ENCODE measurements at places on chromosomes 3 and 15.

DNA sequence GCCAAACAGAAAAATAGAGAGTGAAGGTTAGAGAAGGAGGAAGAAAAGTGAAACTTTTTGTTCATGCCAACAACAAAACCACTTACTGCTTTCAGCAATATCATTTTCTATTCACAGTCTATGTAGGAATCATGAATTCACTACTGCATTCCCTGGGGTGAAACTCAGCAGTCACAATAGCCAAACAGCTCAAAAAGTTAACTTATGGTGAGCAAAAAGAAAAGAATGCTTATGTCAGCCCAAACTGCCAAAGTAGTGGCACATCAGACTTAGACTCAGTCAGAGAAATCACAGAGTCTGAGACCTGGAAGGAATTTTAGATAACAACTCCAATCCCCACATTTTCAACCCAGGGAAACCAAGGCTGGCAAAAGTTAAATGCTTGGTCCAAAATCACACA, 238.7 kb upstream of the TMCO5A start:
- DNase-seq, result peak; percentile 41

DNA sequence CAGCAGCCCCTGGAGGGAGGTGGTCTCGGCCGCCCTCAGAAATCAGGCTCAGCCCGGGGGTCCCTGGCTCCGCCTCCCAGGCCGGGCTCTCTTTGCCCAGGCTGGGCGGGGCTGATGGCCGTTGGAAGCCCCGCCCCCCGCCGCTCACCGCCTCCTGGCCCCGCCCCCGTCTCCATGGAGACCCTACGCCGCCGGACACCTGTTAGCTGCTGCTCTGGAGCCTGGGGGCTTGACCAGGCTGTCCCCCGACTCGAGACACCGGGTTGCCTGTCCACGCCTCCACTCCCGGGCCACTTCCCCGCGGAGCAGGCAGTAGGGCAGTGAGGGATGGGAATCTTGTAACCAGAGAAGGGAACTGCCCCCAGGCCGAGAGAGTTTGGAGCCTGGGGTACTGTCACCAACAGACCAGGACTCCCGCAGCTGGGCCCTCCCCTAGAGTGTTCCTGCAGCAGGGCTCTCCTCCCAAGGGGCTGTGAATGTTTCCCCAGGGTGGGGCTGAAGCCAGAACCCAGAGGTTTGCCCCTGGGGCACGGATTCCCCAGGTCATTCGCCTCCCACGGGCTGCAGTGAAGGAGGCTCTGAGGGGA, 27.8 kb upstream of the RPL32 start:
- no peak for DNase-seq

DNA sequence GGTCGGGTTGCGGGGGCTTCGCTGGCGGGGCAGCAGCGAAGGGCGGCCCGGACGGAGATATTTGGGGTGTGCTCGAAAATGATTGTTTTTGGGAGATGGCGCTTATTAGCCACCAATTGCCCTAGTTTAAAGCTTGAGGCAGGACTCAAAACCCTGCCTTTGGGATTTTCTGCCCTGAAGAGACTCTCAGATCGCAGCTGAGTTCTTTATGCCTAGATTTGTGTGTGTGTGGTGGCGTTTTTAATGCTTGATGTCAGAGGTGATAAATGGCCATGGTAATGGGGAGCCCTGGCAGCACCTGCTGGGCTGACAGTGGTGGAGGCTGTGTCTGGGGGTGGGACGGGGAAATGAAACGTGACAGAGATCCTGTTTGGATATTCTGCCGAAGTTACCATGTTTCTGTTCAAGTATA, 604 bp downstream of the KCTD6 start:
- no peak for DNase-seq

GRCh38 chr15:60396560-60396957, 1.2 kb downstream of the ANXA2 start:
- no peak for DNase-seq

- DNase-seq, result no peak
Measured at GRCh38 chr3:127651516-127652172, 21.1 kb upstream of the ABTB1 start.

GRCh38 chr3:35320646-35321407, 318.5 kb upstream of the ARPP21 start:
- no peak for DNase-seq

GRCh38 chr15:77251662-77252061, 168.2 kb downstream of the PEAK1 start:
- peak; percentile 25 for DNase-seq

GRCh38 chr3:110343376-110343775, 728.2 kb upstream of the NECTIN3 start:
- DNase-seq, result peak; percentile 24

- DNase-seq, result no peak
Measured at GRCh38 chr3:50807266-50807665, 132.5 kb downstream of the DOCK3 start.

- DNase-seq, result peak; percentile 94
Measured at GRCh38 chr3:30770387-30770786, 124.1 kb downstream of the GADL1 start.

GRCh38 chr3:197428117-197428801, 127.5 kb downstream of the BDH1 start:
- no peak for DNase-seq

GRCh38 chr3:34504366-34504765, 705.9 kb downstream of the PDCD6IP start:
- no peak for DNase-seq

GRCh38 chr3:49279376-49279775, 2.3 kb upstream of the C3orf62 start:
- no peak for DNase-seq

- DNase-seq, result no peak
Measured at GRCh38 chr15:77087213-77087612, 16.3 kb upstream of the TSPAN3 start.

DNA sequence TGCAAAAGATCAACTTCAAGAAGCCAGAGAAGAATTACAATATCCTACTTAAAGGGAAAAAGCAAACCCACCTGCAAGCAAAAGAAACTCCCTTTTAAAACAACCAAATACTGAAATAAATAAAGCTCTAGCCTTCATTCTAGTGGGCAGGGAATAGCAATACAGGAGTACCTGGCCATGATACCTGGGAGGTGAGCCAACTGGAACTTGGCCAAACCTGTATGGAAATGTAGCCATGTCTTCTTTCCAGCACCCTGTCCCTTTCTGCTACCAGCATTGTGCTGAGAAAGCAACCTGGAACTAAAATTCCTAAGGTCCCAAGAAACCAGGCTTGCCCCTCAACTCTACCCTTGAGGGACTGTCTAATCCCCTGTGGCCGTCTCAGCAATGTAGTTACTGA, 530.0 kb downstream of the EPHB1 start:
- DNase-seq, result no peak

DNA sequence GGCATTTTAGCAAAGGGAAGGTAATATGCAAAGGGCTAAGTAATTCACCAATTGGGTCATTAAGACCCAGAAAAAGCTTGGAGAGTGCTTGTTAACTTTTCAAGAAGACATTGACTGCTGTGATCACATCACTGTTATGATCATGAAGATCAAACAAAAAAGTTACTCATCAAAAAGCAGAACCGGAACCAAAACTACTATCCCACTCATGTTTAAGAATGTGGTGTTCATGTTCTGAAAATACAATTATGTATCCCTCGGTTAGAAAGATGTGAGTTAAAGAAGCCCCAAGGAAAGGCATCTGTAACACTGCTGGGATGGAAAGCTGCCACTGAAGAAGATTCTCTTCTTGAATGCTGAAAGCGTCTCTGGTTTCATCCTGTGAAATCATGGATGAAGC, 32.6 kb downstream of the BBX start:
- no peak for DNase-seq

DNA sequence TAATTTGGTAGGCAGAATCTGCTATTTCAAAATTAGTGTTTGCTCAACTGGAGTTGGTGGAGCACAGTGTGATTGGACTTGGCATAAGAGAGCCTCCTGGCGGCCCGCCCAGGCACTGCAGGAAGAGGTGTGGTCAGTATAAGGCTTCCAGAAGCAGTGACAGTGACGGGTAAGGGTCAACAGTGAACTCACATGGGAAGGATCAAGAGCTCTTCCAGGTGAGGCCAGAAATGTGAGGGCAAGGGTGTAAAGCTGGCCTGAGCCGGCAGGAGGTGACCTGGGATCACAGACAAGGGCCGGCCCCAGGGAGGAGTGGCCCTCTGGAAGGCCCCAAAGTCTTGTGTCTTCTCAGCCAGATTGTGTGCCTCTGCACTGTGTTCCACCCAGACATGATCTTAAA, 93.2 kb upstream of the RNF7 start:
- peak; percentile 63 for DNase-seq

- DNase-seq, result peak; percentile 14
Measured at GRCh38 chr15:39084674-39085530, 496.0 kb upstream of the THBS1 start.

- DNase-seq, result no peak
Measured at GRCh38 chr3:157166561-157166960, 6.6 kb upstream of the CCNL1 start.

GRCh38 chr3:14481646-14482036, 58.5 kb downstream of the GRIP2 start:
- no peak for DNase-seq

- no peak for DNase-seq
Measured at GRCh38 chr15:61119556-61119955, 109.5 kb downstream of the RORA start.

GRCh38 chr3:43213631-43214030, 72.7 kb upstream of the SNRK start:
- DNase-seq, result no peak

DNA sequence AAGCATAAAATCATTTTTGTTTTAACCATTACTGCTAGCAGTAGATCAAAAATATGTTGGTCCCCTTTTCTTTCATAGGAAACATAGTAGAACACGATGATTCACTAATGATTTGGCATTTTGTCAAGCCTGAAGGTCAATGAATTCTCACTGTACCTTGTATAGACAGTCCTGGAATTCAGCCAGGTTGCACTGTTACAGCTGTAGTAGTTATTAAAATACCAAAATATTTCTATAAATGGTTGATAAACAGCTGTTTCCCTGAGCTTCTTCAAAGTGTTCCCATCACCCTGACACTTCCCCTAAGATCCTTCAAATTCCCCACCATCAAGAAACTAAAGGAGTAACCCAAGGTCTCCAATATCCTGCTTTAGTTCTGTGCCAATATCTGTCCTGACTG, 200.9 kb downstream of the ATP8B4 start:
- DNase-seq, result peak; percentile 17

DNA sequence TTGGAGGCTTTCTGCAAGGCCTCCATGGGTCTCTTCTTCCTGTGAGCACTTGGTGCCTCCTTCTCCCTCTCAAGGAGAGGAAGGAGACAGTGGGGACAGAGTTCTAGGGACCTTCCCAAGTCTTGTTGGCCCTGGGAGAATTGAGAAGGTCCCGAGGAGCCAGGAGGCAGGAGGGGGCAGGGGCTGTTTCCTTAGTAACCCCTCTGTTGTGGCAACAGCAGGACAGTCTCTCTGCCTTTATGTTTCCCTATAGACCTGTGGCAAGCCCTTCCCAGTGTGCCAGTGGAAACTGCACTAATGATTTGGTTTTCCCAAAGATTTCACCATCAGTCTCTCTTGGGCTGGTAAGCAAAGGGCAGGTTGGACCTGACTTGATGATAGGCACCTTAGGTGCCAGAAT, 87.8 kb upstream of the GALNT15 start:
- DNase-seq, result no peak

DNA sequence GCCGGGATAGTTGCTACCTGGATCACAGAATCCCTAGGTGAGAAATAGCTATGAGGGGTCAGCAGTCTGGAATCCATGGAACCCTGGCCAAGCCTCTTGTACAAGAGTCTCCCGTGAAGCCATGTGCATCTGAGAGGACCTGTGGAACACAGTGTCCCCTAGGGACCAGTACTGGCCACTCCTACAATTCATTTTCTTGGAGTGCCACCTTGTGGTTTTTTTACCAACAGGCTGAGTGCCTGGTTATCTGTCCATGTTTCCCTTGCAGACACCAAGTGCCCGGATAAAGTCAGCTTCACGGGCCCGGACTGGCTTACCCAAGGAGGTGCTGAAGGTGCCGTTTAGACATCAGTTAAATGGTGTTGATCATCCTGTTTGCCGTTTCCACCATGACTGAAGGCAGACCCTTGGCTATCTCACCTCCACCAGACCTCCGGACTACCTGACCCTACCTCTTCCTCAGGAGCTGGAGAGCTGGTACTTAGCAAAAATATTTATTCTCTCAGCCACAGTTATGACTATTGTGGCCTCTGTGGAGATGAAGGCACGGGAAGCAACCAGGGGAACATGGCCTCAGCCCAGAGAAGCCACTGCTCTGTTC, 93.9 kb downstream of the RBPMS2 start:
- DNase-seq, result peak; percentile 57

DNA sequence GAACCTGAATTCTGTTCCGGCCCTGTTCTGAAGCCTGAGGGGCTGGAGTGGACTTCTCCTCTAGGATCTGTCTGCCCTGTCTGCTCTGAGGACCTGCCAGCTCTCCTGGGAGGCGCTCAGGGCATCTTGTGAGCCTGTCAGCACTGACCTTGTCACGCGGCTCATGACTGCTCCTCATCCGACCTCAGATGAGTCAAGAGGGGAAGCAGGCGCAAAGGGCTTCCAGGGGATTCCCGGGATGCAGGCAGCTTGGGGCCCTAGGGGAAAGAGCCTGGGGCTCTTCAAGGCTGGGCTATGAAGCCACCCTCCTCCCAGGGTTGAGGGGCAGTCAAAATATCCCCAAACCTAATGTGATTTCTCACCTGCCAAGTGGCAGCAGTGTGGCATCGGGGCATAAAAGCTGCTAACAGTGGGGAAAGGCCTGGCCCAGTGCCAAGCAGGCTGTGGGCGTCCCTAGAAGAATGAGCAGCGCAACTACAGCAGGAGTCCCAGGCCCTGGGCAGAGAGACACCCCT, 27.6 kb upstream of the ANKDD1A start:
- peak; percentile 90 for DNase-seq

GRCh38 chr3:5054098-5054497, 68.0 kb upstream of the ARL8B start:
- DNase-seq, result no peak

DNA sequence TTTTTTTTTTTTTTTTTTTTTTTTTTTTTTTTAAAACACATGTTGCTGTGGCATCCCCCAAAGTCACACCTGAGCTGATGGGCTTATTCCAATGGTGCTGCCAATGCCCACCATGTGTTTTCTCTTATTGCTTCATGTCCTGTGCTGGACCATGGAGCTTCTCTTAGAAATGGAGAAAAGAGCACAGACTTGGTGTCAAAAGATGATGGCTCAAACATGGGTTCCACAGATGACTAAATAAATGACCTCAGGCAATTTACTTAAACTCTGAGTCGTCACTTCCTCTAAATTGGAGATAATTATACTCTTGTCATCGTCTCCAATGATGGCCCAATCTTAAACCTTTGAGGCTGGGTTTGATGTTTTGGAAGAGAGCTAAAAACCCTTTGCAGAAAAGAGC, 28.1 kb downstream of the CHST2 start:
- no peak for DNase-seq

DNA sequence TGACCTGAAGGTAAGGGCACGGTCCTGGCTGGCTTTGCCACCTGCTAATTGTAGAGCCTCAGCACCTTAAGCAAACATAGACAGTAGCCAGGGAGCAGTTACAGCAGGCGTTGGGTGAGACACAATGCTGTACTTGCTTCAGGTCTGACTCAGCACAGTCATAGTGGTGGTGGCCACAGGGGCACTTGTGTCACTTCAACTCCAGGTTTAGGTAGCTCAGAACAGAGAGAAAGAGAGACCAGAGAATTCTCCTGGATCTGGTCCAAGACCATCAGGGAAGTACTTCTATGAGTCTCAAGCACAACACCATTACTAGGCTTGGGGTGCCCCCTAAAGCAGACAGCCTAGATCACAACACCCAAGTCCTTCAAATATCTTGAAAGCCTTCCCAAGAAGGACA, 204.4 kb downstream of the OTOL1 start:
- DNase-seq, result no peak

GRCh38 chr15:71444032-71444810, 328.9 kb downstream of the THSD4 start:
- no peak for DNase-seq
